Aorta (tissue), 5 donors: ENCODE measurements at places on chromosomes 11 and 22. TPM values are rescaled to one million over a fixed set of nuclear protein-coding genes. Genes with fewer than 3 reads are reported as not detected.

DNA sequence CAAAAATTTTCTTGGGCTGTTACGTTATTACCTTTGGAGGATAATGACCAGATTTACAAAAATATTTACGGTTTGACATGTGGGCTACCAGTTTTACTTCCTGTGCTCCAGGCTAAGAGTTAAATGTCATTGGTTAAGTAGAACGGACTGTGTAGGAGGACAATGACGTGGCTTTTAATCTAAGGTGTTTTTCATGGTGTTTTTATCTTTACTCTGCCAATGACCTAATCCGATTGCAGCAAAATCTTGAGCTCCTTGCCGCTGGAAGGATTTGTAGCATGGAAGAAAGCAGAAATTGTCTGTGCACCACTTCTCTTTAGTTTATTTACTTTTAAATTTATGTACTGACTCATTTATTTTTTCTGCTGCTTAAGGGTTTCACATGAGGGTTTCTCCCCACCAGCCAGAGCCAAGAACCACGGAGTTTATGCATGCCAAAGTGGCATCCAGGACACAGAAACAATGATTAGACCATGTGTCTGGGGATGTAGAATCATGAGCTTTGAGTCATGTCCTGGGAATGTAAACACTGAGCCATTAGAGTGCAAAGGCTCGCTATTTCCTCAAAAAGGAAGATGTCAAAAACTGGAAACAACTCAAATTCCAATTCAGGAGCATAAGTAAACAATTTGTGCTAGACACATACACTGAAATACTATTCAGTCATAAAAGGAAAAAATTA lies 1.9 kb upstream of the CARD16 start:
- H3K27me3 ChIP-seq = no peaks in the 10 kb centered on the region
- no peak overlapping the region for H3K4me3 ChIP-seq
- H3K27ac ChIP-seq = no peak overlapping the region
- no peaks in the 10 kb centered on the region for H3K4me1 ChIP-seq
- no peaks in the 10 kb centered on the region for H3K36me3 ChIP-seq
- DNase-seq = peak; percentile 50

DNA sequence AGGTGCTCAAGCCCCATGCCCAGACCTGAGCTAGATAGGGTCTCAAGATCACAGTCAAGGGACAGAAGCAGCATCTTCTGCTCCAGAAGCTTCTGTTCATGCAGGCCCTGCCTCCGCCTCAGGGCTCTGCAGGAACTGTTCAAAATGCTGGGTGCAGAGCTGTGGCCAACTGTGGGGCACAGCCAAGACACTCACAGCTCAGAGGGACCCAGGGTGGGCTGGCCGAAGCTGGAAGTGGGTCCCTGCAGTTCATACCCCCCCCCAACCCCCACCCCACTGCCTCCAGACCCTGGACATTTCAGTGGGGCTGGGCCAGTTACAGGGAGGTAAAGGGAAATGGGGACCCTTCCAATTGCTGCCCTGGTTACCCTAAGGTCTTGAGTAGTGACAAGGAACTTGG lies 129.0 kb downstream of the CRYBB2 start:
- no peaks in the 10 kb centered on the region for H3K4me1 ChIP-seq
- no peaks in the 10 kb centered on the region for H3K36me3 ChIP-seq
- no peaks in the 10 kb centered on the region for H3K27me3 ChIP-seq
- no peak for DNase-seq
- no peak overlapping the region for H3K4me3 ChIP-seq

DNA sequence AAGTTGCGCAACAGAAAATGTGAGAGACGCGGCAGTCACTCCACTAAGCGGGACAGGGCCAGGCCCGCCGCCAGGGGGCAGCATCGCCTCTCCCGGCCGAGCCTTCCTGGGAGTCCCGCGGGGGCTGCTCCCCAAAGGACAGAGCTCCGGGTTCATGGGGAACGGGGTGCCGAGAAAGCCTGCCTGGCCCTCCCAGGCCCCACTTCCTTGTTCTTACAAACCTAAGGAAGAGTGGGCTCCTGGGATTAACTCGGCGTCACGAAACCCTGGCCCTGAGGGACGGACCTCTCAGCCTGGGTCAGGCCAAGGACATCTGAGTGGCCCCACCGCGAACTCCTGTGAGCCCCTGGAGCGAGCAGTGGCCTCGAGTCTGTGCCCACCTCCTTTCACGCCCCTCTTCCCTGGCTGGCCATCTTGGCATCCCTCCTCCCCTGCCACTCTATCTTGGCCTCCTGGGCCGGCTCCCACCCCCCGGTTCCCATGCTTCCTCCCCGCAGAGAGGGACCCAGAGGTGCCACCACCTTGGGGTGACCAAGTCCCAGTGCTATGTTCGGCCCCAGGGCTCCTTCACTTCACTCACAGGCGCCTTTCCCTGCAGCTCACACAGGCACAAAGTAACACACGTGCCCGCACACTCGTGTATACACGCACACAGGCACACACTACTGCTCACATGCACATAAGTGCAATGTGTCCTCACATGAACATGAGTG lies 99.9 kb upstream of the FGF3 start:
- H3K4me3 ChIP-seq = no peak overlapping the region
- H3K27me3 ChIP-seq = no peaks in the 10 kb centered on the region
- no peaks in the 10 kb centered on the region for H3K36me3 ChIP-seq
- DNase-seq = peak; percentile 88
- H3K4me1 ChIP-seq = no peaks in the 10 kb centered on the region

Gene UQCC3
- total RNA-seq = 3.0 TPM

DNA sequence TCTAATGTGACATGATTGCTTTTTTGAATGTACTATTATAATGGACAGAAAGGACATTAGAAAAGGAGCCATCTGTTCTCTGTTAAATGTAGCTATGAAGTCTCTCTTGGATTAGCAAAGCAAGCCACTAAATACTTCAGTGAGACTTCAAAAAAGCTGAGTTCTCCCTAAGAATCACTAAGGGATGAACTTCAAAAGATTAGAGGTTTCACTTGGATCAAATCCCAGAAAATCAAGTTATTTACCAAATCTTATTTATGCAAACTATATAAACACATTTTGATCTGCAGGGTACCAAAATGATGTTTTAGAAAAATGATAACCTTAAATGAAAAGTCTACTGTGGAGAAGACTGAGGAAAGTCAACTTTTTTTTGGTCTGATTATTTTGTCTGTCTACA lies 82.1 kb upstream of the MTMR2 start:
- H3K4me3 ChIP-seq = no peak overlapping the region
- H3K27me3 ChIP-seq = no peaks in the 10 kb centered on the region
- no peak for DNase-seq
- H3K36me3 ChIP-seq = no peaks in the 10 kb centered on the region
